ENCODE measurements at places on chromosomes 5 and 9.

DNA sequence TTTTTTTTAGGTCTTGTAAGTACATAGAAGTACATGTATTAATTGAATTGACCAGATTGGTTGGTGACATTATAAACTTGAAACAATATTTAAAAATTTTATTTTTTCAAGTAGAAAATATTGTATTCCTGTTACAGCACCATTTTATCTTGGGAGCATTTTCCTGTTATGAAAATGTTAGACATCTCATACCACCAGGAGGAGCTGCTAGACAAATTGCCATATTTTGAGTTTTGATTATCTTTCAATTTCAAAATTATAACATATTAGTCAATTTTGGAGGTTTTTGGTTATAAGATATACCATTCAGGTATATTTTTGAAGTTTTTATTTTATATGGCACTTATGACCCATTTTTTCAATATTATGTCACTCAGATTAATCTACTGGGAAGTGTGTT lies 84.4 kb downstream of the CNTLN start:
- DNase-seq, result no peak

GRCh38 chr9:98775831-98776441 lies 20.4 kb downstream of the ANKS6 start:
- DNase-seq, result peak; percentile 66

DNA sequence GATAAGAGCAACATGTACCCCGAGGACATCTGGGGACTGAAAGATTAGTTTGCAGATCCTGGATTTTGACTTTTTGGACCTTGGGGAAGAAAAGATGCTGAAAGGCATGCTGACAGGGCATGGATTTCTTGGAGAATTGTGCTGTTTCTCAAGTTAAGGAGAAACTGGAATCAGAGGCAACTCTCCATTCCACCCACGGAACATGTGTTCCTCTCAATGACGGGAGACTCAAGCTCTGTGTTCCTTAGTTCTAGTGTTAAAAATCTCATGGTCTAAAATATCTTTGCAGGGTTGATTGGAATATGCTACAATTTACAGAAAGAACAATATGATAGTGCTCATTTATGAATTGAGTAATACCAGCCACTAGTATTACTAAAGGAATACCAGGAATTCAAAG lies 34.4 kb upstream of the CDH12 start:
- no peak for DNase-seq

DNA sequence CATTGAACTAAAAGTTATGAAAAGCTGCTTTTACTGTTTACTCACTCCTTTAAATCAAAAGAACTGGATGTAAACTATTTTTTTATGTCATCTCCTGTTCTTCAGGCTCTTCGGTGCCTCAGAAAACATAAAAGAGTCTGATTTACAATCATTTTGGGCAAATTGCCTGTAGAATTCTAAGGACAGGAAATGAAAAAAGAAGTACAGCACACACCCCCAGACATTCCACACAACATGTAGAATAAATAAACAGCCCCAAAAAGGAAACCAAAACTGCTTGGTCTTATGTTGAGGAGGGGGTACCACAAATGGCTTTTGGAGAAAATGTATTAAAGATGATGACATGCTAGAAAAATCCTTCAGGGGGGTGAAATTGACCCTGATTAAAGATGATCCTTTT lies 57.2 kb downstream of the ITGA1 start:
- DNase-seq, result peak; percentile 54

GRCh38 chr5:167049043-167049663 lies 1242.3 kb upstream of the WWC1 start:
- peak; percentile 48 for DNase-seq

DNA sequence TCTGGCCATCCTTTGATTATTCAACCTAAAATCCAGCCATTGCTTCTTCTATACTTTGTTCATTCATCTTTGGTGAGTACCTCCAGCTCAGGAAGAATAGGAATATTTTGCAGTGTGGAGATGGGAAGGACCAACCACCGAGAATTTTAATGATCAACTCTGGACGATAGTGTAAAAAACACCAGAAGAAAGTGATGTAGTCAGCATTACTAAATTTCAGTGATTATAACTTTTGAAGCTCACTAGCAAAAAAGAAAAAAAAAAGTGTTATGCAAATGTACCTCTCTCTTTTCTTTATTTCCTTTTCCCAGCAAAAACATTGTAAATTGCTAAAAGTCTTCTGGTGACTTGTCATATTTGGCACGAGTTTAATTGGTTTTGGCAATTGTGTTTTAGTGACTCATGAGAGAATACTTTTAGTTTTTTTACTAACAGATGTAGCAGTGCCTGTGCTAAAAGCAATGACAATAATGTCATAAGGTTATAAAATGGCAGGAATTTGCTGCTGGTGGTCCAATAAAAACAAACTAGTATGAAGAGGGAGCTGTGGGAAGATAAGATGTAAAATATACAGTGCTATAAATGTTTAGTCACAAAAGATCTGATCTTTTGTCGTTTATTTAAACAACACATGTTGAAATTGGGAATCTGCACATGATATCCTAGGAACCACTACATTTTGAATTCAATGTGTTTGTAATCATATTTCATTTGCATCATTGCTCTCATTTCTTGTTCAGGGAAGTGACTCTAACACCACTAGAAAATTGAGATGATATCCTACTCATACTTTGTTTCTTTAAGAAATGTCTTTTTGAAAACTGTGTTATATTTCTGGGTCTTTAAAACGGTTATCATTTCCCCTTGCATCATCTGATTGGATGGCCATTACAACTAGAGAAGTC lies 81.3 kb upstream of the ERCC6L2 start:
- peak; percentile 98 for DNase-seq

All from fibroblast of skin of right biceps (primary cell).